ENCODE measurements at places on chromosomes 12 and 14.

GRCh38 chr12:57612711-57613426 lies 1.6 kb downstream of the ARHGEF25 start:
- no peak for DNase-seq

DNA sequence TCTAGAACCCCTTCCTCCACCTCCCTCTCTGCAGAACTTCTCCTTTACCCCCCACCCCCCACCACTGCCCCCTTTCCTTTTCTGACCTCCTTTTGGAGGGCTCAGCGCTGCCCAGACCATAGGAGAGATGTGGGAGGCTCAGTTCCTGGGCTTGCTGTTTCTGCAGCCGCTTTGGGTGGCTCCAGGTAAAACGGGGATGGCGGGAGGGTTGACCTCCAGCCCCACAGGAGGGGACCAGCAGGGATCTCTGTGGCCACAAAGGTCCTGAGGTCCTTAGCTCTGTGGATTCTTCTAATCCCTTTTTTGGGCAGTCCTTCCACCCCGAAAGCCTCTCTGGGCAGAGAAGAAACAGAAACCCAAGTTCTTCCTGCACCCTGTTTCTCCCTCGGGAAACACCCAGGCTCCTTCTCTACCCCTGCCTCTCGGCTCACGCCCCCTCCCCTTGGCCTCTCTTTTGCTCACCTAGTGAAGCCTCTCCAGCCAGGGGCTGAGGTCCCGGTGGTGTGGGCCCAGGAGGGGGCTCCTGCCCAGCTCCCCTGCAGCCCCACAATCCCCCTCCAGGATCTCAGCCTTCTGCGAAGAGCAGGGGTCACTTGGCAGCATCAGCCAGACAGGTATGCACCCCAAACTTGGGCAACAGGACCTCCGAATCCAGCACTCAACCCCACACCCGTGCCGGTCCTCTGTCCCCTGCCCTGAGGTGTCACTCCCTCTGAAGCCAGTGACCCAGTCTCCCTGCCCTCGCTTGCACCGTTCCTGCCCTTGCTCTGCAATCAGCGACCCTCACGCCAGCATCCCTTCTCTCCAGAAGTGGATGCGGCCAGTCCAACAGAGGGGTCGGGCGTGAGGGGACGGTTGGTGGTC lies 638 bp downstream of the LAG3 start:
- no peak for DNase-seq

- DNase-seq = no peak
These were observed 23.2 kb upstream of the MAGOHB start for GRCh38 chr12:10636611-10637010.

GRCh38 chr12:79057540-79057939 lies 193.0 kb downstream of the SYT1 start:
- DNase-seq = no peak

DNA sequence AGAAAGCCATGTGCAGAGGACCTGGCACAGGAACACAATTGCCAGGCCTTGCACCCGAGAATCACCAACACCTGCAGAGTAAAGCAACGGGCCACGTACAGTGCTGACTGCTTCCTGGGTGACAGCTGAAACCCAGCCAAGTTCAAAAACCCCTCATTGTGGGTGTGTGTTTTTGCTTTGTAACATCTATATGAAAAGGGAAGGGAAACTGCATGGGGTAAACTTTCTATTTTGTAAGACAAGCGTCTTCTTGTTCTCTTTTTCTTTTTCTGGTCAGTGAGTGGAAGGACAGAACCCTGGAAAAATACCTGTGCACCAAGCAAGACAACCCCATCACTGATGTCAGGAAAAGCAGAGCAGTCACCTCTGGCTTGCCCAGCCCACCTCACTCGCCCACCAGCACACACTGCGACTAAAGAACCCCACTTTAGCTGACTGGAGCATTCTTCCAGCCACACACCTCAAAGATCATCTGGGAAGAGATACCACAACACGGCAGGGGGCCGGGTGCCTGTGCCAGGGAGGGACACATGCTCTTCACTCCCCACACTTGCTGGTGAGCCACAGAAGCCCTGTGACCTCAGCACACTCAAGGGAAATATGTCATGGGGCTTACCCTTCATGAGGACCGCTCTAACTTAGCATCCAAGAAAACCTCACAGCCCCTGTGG lies 172.3 kb downstream of the NDUFA12 start:
- peak; percentile 6 for DNase-seq

DNA sequence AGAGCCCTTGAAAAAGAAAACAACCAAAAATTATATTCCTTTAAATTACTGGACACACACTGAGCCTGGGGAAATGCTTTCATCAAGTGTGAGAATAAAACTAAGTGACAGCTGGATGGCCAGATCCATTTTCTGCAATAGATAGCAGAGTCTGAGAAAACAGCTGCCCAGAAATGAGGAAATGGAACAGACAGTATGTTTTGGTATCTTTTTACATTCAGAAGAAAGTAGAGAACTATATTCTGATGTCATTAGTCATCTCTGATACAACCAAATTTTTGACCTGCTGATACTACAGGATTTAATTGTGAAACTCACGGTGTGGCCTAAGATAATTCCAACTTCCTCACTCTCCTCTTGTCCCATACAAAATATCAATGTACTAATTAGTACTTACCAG lies 78.2 kb downstream of the HMGA2 start:
- DNase-seq = no peak

GRCh38 chr12:109581856-109582255 lies 8.3 kb downstream of the MVK start:
- no peak for DNase-seq

- peak; percentile 75 for DNase-seq
These were observed 2.7 kb upstream of the TRAF3 start for GRCh38 chr14:102774391-102775153.

GRCh38 chr12:19440916-19441315 lies 1.6 kb downstream of the AEBP2 start:
- no peak for DNase-seq

GRCh38 chr12:5945071-5946008 lies at the start of gene ANO2:
TSS of gene ANO2 (minus strand) at chr12:5945259. CDS start at chr12:5945217, 42 bp downstream.
- no peak for DNase-seq

DNA sequence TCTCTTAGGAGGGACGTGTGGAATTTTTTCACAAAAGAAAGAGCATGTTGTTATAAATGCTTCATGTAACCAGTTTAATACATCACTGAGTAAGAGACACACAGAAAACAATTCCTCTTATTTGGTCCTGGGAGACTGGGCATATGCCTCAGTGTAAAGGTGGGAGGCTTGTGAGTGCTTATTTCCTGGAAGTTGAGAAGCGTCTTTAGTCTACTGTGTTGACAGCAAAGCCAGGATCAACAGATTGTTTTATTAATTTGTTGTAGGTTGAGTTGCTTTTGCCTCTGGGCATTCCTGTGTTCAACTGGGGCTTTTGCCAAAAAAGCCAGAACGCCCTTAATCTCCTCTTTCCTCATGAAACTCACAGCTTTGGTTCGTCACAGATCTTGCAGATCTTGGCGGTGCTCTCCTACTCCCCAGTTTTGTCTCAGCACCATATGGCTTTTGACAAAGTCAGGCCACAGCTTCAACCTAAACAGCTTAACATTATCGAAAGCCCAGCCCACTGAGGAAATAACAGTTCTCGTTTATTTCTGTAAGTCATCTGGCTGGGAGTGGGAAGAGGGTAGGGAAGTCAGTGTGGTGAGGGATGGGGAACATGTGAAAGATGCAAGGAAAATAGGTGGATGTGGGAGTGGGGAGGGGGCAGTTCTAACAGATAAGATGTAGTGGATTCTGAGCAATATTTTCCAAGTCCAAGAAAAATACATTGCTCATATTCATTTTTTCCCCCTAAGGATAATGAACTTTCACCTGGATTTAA lies 227.2 kb downstream of the DACT1 start:
- DNase-seq = no peak

DNA sequence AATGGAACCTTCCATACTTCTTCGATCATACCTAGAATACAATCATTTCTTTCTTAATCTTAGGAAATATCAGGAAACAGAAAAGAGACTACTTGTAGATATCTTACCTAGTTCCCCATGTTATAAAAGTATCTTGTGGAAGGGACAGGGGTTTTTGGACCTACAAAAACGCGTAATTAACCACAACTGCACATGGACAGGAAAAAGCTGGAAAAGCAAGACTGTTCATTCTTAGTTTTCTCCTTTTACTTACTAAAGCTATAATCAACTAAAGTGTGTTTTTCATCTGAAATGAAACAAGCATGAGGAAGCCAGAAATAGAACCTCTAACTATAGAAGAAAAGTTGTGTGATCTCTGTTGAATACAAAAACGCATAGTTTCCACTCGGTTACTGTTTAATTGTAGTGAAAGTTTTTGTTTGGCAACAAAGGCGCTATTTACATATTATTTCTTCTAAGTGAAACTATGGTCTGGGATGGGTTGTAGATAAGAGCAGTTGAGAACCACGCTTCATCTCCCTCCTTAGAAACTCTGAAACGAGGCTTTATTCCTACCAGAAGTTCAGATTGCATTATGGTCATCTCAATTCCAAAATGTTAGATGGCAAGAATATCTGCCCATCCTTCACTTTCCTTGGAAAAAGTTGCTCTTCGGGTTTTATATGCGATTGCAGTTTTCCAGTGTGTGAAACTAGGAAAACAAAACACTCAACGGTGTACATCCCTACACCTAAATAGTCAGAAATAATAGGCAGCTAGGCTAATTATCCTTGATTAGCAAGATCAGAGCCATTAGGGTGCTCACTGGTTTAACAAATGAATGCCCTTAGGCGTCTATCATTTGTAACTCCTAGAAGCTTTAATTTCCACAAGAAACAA lies 1.1 kb downstream of the BCAT1 start:
- DNase-seq = no peak

GRCh38 chr12:58732894-58733293 lies 187.4 kb downstream of the LRIG3 start:
- no peak for DNase-seq

- DNase-seq = no peak
These were observed 483.9 kb downstream of the AACS start for GRCh38 chr12:125549171-125549570.

- no peak for DNase-seq
These were observed 1107.8 kb downstream of the FSCB start for GRCh38 chr14:43399289-43399688.

- no peak for DNase-seq
These were observed 49.3 kb downstream of the KSR2 start for GRCh38 chr12:117919479-117919878.

DNA sequence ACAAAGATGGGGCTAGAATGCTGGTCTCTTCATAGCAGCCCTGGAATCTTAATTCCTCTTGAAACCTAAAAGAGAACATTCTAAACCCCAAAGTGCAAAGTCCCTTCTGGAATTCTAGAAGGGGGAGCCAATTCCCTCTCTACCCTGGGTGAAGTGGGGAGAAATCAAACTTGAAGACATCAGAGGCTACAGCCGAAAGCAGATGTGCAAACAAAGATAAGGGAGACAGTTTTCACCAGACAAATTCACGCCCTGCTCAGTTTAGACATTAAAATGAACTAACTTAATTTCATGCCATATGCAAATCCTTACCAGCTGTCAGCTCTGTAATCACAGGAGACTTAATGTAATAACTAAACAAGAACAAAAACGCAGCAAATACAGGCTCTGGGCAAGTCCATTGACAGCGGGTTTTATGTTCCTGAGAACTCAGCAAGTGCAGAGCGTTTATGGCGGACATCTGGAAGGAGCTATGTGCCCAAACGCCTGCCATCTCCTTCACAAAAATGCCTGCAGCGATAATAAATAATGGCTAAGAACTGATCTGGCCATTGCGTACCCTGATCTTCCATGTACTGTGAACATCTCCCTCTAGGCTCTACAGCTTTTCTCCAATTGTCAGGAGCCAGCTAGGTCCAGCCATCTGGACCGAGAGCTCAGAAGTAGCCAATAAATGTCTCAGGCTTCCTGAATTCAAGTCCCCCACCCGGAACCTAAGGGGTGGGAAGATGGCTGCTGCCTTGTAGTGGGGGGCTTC lies 19.1 kb upstream of the FICD start:
- DNase-seq = no peak

GRCh38 chr12:112182499-112182898 lies 57.1 kb downstream of the TRAFD1 start:
- DNase-seq = no peak

DNA sequence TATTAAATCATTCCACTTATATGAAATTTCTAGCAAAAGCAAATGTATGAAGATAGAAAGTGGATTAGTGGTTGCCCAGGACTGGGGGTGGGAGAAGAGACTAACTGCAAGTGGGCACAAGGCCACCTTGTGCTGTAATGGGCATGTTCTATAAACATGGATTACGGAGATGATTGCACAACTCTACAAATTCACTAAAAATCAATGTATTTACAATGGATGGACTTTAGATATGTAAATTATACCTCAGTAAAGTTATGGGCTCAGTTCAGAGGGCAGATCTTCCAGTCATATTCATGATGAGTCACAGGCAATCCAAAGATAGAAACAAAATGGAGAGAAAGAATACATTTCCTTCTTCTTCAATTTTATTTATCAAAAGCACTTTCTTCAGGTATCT lies 173.9 kb downstream of the NDUFA12 start:
- no peak for DNase-seq

- DNase-seq = peak; percentile 33
These were observed 6.2 kb downstream of the ISCU start for GRCh38 chr12:108568338-108569154.

DNA sequence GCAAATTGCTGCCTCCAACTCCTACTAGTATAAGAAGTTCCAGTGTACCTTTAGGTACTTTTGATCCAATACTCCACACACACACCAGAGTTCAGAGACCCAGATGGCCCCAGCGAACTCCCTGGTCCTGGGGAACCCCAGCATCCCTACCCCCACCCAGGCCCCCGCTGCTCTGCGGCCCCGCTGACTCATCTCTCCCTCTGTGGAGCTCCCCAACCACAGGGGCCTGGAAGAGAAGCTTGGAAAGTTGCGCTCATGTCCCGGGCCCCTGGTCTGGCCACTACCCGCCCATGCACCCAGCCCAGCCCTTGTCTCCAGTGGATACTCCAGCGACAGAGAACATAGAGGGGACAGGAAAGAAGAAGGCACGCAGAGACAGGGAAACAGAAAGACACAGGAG lies 4.2 kb upstream of the SP7 start:
- no peak for DNase-seq

DNA sequence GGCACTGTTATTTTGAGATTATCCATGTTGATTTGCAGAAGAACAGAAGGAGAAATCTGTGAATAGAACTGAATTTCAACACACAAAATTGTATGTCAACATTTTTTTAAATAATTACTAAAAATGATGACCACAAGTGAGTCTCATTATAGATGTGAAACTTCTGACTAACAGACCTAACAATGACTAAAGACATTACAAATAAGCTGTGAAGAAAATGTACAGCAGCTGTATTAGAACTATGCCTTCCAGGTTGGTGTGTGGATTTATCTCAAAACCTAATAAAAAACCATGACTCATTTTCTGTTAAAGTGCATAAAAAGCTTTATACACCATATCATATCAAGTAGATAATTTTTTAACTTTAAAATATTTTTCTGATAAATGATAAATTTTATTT lies 22.5 kb upstream of the FOXG1 start:
- no peak for DNase-seq

GRCh38 chr14:94773655-94774343 lies 3.9 kb upstream of the GSC start:
- no peak for DNase-seq

DNA sequence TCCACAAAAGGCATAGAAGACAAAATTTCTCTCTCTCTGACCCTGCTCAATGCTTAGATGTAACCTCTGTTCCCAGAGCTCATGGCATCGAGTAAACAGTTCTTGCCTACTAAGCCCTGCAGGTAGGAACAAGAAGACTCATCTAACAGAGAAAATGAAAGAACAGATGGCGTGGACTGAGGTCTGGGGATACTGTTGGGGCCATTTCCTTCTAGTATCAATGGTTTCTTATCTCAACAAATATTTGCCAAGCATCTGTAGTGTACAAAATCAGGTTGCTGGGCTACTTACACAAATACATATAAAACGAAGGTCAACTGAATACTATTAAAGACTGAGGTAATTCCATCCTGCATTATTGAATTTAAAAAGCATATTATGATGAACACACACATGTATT lies 93.3 kb downstream of the RIMBP2 start:
- no peak for DNase-seq
